CD4-positive, alpha-beta T cell treated with Interleukin-12 subunit alpha and Interleukin-12 subunit beta, for 1 hour (primary cell): ENCODE measurements at places on chromosomes 5 and 9.

DNA sequence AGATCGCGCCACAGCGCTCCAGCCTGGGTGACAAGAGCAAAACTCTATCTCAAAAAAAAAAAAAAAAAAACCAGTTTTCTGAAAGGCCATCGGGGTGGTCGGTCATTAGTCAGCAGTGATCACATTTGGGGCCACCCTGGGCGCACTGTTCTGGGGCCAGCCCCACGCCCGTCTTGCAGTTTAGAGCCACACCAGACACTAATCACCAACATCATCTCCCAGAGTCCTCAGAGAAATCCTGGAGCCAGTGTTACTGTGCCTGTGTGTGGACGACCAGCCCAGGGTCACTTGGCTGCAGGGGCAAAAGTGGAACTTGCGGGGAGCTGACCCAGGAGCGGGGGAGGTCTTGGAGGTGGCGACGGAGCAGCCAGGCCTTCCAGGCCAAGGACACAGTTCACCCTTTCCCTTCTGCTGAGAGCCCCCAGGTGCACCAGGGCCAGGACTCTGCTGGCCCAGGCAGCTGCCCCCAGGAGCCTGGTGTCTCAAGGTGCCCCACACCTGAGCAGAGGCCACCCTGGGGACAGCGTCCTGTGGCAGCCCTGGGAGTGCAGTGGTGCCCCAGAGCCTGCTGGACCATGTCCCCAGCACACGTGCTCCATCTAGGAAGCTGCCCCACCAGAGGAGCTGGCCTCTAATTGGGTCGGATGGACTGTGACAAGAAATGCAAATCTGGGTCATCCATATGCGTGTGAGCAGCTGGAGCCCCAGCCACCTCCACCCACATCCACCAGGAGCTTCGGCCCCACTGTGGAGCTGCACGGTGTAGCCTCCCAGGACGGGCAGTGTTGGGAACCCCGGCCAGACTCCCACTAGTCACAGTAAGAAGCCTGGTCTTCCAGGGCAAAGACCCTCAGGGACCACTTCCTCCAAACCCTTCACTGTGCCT, 51.1 kb downstream of the NEK6 start:
- no peak for DNase-seq

DNA sequence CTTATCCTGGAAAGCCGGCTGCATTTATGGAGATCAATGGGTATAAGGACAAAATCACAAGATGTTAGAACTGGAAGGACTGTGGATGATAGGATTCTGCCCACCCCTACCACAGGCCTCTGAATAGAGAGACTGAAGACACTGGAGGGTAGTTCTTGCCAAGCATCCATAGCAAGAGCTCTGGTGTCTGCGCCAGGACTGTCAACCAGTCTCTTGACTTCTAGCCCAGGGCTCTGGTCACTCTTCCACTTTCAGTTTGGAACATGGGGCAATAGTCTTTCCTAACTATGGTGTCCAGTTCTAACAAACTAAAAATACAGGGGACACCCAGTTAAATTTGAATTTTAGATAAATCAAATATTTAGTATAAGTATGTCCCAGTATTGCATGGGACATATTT, 23.4 kb downstream of the LARP1 start:
- no peak for DNase-seq

DNA sequence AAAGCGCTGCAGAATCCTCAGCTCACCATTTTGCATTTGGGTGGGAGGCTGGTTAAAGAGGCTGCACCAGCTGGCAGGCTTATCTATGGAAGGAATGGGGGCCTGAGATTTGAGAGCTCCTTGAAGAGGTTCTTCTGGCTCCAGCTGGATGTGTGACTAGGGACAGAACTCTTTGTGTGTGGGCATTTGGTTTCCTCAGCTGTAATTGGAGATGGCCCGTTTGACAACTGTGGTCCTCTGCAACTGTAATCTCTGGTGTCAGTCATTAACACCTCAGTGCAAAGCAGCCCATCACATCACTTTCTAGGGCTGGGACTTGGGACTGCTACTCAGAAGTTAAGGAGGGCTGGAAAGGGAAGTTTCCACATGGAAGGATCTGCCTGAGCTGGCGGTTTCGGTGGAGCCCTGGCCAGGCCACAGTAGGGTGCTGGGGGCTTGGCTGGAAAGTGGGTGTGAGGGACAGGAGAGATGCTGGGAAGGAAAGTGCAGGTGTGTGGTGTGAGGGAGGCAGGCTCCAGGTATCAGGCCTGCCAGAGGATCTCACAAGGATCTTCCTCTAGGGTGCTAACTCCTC, 193.8 kb downstream of the GADD45G start:
- DNase-seq: no peak

GRCh38 chr9:99590840-99591239, 230.8 kb upstream of the NR4A3 start:
- DNase-seq: peak; percentile 5

- DNase-seq: no peak
Observed at GRCh38 chr9:89425024-89425805, 72.7 kb downstream of the SEMA4D start.

- DNase-seq: no peak
Observed at GRCh38 chr5:100464418-100464817, 70.8 kb upstream of the FAM174A start.

GRCh38 chr5:122091936-122092600, 14.0 kb upstream of the LOX start:
- no peak for DNase-seq

GRCh38 chr9:90827181-90827871, 25.7 kb downstream of the SYK start:
- DNase-seq: peak; percentile 8

- no peak for DNase-seq
Observed at GRCh38 chr9:14645648-14646047, 47.6 kb downstream of the ZDHHC21 start.

GRCh38 chr9:132090771-132091170, 11.1 kb upstream of the MED27 start:
- no peak for DNase-seq

- no peak for DNase-seq
Observed at GRCh38 chr9:114905170-114905940, 25.0 kb downstream of the TNFSF8 start.

- peak; percentile 77 for DNase-seq
Observed at GRCh38 chr9:89701221-89701798, 96.5 kb downstream of the GADD45G start.
